Stimulated activated CD4-positive, alpha-beta T cell treated with anti-CD3 and anti-CD28 coated beads, Interleukin-1b, Interleukin-23, amount 100 ng/mL, for 1 hour (primary cell): ENCODE measurements at places on chromosomes 1 and 21.

GRCh38 chr1:225941942-225942222 lies 862 bp upstream of the LEFTY2 start:
- DNase-seq = no peak

GRCh38 chr21:46222436-46223116 lies 6.0 kb downstream of the LSS start:
- DNase-seq = no peak

- DNase-seq = no peak
These were observed 53.0 kb downstream of the OLFML2B start for GRCh38 chr1:161970633-161971032.

DNA sequence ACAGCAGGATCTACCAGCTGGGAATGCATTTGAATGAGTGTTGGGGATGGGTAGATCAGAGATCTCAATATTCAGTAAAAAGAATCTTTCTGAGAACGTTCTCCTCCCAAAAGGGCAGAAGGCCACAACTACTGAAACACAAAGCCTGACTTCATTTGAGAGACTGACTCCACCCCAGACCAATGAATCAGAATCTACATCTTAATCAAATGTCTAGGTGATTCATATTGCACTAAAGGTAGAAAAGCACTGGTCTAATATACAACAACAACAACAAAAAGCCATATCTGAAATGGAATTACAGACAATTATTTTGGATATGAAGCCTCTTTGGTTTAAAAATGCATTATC lies 123.9 kb downstream of the SMYD3 start:
- no peak for DNase-seq

DNA sequence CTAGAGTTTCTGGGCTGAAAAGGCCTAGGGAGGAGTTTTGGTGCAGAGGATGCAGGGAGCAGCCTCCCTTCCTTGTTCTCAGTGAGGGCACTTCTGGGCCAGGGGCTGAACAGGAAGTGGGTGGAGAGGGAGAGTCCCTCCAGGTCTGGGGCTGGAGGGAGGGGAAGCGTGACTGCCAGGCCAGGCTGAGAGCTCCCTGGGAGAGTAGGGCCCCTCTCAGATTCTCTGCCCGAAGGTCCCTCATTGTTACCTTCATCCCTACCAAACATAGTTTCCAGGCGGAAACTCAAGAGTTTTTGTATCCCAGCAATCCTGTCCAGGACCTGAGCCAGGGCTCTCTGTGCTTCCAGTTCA lies 36.8 kb downstream of the CITED4 start:
- DNase-seq = no peak

DNA sequence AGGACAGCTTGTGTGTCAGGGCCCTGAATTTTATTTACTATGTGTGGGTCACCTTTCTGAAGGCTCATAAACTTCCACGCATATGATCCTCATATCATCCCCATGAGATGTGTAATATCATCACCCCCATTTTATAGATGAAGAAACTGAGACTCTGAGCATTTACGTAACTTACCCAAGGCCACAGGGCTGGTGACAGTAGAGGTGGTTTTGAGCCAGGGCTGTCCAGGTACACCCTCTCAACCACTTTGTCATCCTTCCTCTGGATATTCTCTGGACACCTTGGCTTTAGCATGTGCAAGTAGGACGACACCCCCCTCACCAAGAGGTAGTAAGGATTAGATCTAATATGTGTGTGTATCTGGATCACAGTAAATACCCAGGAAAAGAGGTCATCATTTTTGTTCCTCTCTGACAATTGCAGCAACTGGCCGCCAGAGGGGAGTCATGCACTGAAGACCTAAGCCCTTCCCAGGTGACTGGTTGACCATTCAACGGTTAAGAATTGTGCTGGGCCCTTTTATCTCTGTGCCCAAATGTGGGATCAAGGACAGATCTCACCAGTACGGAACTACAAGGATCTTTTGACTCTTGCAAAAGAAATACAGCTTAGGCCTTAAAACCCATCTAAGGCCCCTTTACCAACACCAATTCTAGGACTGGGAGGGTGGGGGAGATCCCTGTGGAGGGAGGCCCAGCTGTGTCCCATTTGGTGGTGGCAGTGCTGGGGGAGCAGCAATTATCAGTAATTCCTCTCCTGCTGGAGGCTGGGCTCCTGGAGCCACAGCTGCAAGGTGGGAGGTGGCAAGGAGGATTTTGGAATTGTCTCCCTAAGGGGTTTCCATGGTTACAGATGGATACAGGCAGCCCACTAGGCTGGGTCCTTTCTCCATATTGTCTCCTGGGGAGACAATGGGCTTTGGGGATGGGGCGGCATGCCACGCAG lies 13.7 kb upstream of the E2F2 start:
- no peak for DNase-seq

DNA sequence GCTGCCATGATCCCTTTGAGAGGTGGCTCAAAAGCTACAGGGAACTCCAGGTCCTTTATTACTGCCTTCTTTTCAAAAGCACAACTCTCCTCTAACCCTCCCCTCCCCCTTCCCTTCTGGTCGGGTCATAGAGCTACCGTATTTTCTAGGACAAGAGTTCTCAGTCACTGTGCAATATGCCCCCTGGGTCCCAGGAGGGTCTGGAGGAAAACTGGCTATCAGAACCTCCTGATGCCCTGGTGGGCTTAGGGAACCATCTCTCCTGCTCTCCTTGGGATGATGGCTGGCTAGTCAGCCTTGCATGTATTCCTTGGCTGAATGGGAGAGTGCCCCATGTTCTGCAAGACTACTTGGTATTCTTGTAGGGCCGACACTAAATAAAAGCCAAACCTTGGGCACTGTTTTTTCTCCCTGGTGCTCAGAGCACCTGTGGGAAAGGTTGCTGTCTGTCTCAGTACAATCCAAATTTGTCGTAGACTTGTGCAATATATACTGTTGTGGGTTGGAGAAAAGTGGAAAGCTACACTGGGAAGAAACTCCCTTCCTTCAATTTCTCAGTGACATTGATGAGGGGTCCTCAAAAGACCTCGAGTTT lies 3.1 kb downstream of the BTG2 start:
- DNase-seq = no peak

DNA sequence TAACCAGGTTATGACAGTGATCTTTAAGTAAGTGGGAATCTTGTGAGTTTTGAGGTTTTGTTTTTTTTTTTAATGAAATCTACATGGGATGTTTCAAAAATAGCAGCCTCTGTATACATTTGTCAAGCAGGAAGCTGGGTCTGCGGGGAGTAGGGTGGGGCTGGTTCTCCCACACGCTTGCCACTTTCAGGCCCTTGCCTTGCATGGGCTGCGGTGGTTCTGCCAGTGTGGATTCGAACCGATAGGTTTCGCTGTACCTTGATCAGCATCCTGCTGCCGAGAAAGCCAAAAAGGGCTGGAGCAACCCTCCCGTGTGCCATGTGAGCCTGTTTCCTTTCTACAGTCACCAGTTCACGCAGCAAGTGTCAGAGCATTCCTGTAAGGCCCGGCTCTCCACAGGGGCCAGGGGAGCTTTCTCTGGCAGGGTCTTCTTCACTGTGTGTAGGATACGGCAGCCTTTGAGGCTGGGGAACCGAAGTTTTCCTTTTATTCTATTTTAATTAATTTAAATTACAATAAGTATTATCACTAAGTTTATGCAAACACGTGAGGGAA lies 79.2 kb upstream of the SAMD11 start:
- no peak for DNase-seq

- no peak for DNase-seq
These were observed 3.1 kb downstream of the KIFAP3 start for GRCh38 chr1:170071378-170071777.

DNA sequence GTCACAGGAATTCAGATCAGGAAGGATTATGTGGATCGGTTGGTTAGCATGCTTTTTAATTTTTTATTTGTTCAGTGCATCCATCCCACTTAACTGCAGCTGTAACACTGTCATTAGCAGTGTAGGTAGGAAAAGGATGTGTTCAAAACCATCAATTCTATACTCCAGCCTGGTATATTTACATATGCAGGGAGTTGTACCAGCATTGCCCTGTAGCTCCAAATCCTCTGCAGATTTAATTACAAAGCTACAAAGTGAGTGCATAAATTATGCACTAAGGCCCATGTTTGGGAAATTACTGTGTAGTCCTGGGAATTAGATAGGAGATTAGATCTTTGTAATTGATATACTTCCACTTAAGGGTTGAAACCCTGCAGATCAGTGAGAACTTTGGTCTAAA lies 15.9 kb upstream of the OSBPL9 start:
- DNase-seq = no peak

DNA sequence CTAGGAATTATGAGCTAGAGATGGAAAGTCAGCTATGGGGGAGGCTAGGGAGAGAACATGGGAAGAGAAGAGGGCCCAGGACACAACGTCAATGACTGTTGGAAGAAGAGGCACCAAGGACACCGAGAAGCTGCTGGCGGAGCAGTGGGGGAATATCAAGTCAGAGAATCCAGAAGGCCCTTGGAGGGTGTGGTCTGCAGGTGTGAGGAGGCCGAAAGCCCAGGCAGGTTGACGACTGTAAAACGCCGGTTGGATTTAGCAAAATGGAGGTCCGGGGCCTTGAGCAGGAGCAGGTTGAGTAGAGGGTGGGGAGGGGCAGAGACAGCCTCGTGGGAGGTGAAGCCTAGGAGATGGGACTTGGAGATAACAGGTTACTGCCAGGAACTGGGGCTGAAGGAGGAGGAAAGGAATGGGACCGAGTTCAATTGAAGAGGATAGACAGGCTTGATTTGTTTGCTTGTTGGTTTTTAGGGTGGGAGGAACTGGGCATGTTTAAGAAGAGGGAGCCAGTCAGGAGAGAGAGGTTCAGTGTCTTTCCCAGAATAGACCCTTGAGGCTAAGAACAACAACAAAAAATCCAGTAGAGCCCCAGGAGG lies 35.1 kb downstream of the EDN2 start:
- DNase-seq = no peak

- no peak for DNase-seq
These were observed 119.2 kb upstream of the BARHL2 start for GRCh38 chr1:90836345-90836679.

DNA sequence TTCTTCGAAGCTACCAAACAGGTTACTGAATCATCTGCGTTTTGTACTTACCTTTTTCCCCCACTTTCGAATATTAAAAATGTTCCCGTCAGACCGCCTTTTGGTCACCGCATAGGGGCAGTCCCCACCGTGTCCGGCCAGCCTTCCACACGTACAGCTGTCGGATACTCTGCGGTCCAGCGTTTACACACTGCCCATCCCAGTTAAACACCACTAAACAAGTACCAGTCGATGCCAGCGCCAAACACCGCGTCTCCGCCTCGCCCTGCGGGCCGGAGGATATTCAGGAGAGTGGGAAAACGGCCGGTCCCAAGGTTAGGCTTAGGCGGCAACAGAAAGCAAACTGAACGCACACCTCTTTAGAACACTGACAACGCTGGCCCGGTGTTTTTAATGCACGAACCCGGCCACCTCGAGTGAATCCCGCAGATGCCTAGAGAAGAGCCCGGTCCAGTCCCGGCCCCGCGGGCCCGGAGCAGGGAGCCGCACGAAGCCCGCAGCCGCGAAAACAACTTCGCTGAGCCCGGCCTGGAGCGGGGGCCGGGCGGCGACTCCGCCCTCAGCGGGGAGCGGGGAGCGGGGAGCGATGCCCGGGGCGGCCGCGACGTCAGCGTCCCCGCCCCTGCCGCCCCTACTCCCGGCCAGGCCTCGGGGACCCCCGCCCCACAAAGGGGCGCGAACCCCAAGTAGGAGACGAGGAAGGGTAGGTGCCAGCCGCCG lies 730 bp upstream of the PHF13 start:
- DNase-seq = no peak

- peak; percentile 15 for DNase-seq
These were observed 11.6 kb upstream of the KCNJ15 start for GRCh38 chr21:38244885-38245869.

- no peak for DNase-seq
These were observed 71.9 kb downstream of the ADARB1 start for GRCh38 chr21:45146306-45146705.

DNA sequence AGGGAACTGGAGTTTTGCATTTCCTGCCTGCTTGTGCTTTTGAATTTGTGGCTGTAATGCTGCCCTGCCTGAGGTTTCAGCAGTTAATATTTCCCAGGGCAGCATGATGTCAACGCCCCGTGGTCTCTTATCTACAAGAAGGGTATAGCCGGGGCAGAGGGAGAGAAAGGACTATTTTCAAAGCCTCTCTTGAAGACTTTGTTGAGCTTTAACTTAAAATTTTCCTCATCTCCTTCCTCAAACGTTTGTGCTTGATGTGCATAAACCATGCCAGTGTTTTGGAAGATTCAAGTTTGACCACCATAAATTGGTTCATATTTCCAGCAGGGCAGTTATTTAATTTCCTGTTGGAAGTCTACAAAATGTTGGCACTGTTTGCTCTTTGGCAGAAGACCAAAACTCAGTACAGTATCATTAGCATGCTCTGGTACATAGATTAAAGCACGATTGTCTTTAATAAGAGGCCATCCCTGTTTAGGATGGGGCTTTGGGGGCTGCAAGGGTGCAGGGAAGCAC lies 43.4 kb downstream of the ROR1 start:
- DNase-seq = no peak

- peak; percentile 36 for DNase-seq
These were observed at the start of gene HENMT1 for GRCh38 chr1:108661030-108661609. TSS of gene HENMT1 (minus strand) at chr1:108661093. CDS start at chr1:108659884, 1,209 bp downstream.

DNA sequence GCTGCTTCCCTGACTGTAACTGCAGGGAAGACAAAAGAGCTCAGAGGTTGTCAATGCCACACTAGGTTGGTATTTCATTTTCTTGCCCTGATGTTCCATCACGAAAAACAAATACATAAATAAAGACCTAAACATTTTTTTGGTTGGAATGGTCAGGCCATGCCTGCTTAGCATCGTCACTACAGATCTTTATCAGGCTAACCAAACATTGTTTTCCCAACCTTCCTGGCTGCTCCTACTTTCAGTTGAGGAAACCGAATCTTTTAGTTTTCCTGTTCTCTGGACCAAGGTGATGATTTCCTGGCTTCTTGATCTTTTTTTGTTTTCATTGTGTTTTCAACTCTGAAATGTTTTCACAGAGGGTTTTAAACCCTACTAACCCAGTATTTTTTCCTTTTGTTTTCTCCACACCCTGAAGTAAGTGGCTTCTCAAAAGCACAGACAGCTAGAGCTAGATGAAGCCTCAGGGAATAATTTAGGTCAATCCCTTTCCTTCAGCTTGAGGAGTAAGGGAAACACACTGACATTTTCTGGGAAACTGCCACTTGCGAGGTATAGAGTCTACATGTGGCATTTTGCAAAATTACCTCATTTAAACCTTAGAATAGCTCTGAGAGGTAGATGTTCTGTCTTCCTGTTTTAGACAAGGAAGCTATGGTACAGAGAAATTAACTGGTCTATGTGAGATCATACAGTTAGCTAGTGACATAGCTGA lies 67.2 kb upstream of the CNN3 start:
- no peak for DNase-seq

GRCh38 chr1:197937892-197938291 lies 20.7 kb downstream of the LHX9 start:
- DNase-seq = no peak
